Activated T-helper 9 cell treated with anti-CD3 and anti-CD28 coated beads, Interleukin-2, amount 50 U/mL, for 16 hours (primary cell): ENCODE measurements at places on chromosomes 5 and 9.

DNA sequence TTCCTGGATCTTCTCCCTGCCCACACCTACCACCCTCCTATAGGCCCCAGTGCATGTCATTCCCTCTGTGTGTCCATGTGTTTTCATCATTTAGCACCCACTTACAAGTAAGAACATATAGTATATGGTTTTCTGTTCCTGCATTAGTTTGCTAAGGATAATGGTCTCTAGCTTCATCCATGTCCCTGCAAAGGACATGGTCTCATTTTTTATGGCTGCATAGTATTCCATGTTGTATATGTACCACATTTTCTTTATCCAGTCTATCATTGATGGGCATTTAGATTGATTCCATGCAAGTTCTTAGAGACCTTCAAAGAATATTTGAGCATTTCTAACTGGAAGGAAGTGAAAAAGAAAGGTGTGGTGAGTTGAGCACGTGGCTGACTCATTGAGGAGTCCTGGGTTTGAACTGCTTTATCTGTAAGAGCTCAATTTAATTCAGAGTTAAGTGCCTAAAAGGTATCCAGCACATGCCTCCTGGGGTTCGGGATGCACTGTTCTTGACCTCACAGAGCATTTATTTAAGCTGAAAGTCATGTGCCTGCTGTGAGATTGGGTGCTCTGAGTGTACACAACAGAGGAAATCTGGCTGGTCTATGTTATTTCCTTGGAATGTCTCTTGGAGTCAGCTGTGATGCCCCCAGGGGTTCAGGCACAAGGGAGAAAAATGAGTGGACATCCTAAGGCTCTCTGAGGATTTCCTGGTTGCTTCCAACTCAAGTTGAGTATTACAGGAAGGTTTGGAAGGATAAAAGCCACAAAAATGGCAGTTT is 56.4 kb downstream of the SH3GL2 start:
- DNase-seq = no peak

GRCh38 chr5:81233080-81233634 is at the start of gene CKMT2:
Gene CKMT2, plus strand, starts transcription at chr5:81233322. Its CDS starts 17,811 bp downstream, at chr5:81251133.
- no peak for DNase-seq

DNA sequence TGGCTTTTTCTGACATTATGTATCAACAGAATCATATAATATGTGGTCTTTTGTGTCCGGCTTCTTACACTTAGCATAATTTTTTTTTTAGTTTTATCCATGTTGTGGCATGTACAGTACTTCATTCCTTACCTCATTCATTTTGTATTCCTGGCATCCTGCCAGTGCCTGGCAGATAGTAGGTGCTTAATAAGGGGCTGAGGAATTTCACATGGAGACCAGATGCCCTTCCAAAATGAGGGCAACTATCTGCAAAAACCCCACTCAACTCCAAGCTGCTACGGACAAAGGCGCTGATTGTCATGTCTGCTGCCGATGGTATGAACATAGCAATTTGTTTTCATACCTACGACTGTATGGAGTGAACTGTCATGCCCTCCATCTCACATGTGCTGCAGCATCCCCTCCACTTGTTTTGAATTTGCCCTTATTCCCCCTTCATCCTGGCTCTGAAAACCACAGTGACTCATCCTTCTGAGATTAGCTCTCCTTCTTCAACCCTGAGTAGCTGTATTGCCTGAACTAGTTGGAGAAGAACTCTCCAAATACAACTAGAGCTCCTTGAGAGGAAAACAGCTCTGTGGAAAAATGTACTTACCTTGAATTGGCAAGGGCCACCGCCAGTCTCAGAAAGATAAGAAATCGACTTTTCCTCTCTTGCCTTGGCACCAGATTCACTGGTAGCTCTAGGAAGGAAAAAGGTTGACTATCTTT is 41.3 kb upstream of the FOXE1 start:
- no peak for DNase-seq

GRCh38 chr5:176695073-176695472 is 47.8 kb downstream of the TSPAN17 start:
- no peak for DNase-seq

DNA sequence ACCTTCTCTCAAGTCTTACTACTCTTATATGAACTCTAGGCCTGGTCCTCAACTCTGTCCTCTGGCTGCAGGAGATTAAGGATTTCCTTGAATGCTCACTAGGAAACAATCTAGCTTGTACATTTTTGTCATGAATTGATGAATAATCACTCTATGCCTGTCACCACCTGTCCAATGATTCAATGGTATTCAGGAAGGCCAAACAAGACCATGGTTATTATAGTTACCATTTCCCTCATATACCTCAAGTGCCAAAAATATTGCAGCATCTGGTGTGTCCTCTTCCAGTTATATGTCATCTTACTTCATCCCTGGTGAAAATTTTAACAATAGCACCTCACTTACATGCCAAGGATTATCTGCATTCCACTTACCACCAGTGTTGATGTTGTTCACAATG is 179.0 kb upstream of the MOCS2 start:
- DNase-seq = no peak

DNA sequence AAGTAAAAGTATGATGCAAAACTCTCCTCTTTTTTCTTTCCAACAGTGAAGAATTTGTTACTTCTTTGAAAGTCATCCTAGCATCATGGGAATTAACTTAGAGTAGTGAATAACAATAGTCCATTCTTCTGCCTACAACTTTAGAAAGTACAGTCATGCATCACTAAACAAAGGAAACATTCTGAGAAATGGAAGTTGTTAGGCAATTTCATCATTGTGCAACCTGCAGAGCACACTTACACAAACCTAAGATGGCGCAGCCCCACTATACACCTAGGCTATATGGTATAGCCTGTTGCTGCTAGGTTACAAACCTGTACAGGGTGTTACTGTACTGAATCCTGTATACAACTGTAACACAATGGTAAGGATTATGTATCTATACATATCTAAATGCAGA is 1209.3 kb upstream of the C9orf72 start:
- DNase-seq = no peak

DNA sequence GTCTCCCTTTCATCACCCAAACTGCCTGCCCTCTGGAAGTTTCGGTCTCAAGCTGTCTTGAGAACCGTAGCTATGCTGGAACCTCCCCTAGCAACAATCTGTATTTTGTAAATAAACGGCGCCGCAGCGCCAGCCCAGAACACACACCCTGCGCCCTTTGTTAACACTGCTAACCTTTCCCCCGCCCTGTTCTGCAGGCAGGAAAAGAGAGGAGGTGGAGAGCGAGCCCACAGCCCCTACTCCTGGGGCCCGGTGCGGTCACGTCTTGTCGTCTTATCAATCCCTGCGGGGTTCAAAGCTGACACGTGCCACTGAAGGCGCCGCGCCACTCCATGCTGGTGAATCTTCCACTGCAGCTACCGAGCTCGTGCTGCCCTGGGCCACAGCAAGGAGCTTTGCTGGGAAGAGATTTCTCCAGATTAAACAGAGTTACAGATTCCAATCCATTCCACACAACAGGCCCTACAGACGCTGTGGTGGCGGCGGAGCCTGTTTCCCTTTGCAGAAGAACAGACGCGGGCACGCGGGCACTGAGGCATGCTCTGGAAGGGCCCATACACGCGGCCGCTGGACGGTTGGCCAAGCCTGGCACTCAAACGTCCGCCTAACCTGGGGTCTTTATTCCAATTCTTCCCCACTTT is 25.3 kb downstream of the ZDHHC11B start:
- peak; percentile 50 for DNase-seq

DNA sequence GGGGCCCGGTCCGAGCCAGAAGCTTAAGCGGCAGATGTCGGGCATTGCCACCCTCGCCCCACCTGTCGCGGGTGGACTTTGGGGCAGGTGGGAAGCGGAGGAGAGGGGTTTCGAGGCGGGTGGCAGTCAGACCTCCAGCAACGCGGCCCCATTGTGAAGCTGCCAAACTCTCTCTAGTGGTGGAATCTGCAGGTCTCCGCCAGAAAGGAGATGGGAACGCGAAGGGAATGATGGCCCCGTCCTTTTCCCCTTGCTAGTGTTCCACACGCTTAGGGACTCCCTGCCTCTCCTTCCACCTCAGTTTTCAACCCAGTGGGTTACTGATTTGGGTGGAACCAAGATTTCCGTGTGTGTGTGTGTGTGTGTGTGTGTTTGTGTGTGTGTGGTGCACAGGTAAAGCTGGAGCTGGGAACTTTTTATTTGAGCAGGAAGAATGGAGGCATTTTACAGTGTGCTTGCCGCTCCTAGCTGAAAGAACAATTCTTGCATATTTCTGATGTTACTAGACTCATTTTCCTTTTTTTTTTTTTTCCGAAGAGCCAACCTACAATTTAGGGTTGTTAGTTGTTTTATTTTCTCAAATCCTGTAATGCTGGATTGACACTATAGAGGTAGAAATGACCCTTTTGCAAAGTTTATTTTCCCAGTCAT is 1.3 kb downstream of the MACIR start:
- no peak for DNase-seq

DNA sequence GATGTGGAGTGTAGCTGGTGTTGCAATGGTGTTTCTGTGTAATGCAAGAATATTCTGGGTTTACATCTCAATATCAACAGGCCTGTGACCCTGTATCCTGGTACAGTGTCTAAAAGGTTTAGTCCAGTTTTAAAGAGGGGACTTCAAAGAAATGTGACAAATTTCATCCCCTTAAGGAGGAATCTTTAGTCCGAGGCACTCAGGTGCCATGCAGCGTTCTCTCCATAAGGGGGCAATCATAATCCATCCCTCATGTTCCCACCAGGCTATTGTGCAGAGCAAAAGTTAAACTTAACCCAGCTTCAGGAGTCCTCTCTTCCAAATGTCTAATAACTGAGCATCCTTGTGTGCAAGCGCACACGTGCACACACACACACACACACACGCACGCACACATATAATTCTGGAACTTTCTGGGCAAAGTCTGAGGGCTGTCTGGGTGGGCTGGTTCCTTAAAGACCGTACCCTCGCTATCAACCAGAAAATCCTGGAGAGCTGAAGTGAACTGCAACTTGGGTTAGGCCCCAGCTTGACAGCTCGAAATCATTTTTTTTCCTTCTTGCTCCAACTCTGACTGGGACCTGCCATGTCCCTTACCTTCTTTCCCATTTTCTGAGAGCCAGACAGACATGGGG is 46.0 kb downstream of the CRB2 start:
- DNase-seq = no peak

DNA sequence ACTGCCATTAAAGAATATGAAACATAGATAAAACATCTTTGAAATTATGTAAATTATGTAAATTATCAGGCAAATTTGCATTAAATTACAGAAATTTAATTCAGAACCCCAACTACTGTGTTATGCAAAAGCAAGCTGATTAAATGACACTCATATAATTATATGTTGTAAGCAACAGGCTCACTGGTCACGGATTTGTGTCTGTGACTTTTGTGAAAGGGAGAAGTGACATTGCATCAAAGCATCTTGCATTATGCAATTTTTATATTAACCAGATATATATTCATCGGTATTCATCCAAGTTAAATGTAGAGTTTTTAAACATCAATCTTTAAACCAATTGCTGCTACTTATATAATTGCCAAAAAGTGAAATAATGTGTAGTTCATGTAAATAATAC is 13.0 kb upstream of the GLIPR2 start:
- DNase-seq = no peak

- no peak for DNase-seq
Observed at GRCh38 chr9:89174291-89174690, 4.3 kb downstream of the SHC3 start.

DNA sequence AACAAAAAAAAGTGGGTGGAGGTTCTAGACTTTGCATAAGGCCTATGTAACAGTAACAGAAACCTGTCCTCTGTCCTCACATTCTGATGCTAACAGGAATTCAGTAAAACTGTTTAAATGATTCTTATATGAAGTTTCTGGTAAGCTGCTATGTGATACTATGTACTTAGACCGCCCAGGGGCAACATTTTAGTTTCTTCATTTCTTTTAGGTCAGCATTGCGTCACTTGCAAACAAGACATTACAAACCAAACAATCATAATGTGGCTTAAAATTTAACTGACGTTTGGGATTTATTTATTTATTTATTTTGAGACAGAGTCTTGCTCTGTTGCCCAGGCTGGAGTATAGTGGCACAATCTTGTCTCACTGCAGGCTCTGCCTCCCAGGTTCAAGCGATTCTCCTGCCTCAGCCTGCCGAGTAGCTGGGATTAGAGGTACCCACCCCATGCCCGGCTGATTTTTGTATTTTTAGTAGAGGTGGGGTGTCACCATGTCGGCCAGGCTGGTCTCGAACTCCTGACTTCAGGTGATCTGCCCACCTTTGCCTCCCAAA is 44.3 kb downstream of the TENT4A start:
- no peak for DNase-seq

DNA sequence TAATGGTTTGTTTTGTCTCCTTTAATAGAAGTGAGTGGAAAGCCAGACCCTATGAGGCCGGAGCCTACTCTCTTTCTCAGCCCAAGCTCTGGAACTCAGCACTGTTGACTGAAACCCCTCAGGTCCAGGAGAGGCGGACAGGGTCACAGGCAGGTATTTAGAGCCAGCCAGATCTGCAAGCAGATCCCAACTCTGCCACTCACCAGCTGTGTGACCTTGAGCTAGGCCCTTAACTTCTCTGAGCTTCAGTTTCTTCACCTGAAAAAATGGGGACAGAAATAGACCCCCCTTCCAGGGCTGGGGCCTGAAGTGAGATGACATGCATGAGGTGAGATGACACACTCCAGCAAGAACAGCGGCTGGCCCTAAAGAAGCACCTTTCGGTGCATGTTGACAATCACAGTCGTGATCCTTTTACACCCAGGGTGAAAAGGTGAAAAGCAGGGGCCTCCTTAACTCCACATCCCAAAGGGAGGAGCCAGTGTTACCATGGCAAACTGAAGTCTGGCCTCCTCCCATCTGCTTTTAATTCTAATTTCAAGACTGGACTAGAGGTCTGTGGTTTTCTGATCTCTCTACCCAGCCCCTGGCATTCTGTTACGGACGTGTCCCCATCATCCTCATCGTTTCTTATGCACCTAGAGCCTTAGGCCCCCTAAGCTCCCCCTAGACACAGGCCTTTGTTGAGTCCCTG is 27.2 kb downstream of the MORN5 start:
- DNase-seq = no peak

GRCh38 chr5:110625376-110625999 is 101.0 kb downstream of the TMEM232 start:
- no peak for DNase-seq

DNA sequence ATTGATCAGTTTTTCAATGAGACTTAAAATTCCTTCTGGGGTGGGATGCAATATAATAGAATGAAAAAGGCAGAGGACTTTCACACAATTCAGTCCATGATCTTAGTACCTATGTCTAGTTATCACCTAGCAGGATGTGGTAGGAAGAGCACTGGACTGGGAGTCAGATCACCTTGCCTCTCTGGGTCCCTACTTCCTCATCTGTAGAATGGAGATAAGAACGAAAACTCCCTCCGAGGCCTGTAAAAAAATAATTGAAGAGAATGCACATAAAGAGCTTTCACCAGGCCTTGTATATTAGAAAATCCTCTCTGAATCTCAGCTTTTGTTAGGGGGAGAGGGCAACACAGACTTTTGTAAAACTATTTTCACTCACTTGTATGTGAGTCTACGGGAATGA is 681 bp upstream of the TMEFF1 start:
- DNase-seq = no peak

- DNase-seq = no peak
Observed at GRCh38 chr9:99896119-99896518, 10.3 kb upstream of the STX17 start.

DNA sequence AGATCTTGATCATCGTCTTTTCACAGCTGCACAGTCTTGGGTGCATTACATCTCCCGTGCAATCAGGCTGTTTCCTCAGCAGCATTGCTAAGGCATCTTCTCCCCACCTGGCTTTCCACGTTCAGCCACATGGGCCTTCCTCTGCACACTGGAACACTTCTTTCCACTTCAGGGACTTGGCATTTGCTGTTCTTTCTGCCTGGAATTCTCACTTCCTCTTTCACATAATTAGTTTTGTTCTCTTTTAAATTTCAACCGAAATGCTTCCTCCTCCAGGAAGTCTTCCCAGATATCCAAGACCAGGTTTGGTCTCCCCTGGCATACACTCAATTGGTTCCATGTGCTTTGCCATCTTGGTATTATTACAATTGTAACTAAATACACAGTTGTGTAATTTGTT is 43.8 kb downstream of the WHRN start:
- no peak for DNase-seq
